ENCODE measurements at places on chromosomes 6 and 20.

DNA sequence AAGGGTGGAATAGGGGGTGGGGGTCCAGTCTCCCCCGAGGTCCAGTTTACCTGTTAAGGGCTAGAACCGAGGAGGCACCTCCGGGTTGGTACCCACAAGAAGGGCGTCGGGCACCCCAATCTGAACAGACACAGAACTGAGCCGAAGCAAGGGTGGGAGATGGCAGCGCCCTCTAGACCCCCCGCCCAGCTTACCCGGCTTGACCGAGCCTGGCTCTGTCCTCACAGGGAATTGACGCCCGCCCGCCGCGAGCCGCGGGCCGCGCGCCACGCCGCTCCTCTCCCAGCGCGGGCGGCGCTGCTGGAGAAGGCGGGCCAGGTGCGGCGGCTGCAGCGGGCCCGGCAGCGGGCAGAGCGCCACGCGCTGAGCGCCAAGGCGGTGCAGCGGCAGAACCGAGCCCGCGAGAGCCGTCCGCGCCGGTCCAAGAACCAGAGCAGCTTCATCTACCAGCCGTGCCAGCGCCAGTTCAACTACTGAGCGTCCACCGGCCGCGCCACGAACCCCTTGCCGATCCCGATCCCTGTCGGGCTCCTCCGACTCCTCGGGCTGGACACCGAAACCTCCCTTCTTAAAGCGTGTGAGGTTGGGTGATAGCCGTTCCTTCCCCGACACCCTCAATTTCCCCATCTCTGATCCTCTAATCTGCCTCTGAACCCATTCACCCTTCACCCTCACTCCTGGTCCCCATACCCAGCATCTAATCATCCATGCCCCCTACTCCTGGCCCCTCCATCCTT is 5.9 kb downstream of the TP53INP2 start:
- peak; percentile 63 for DNase-seq

DNA sequence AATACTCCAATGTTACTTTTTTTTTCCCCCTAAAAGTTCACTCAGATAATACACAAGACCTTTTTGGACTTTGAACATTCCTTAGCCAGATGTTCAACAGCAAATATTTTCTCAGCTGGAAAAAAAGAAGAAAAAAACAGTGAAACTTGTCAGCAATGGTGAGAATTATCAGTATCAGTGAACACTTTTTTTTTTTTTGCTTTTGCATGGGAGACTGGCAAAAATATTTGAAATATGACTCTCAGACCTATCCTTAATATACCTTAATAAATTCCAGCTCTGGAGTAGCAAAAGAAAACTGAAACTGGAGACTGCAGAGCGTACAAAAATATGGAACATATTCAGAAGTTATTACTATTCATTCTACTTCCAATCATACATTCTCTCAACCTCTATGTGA is 92.3 kb downstream of the RFPL4B start:
- no peak for DNase-seq

DNA sequence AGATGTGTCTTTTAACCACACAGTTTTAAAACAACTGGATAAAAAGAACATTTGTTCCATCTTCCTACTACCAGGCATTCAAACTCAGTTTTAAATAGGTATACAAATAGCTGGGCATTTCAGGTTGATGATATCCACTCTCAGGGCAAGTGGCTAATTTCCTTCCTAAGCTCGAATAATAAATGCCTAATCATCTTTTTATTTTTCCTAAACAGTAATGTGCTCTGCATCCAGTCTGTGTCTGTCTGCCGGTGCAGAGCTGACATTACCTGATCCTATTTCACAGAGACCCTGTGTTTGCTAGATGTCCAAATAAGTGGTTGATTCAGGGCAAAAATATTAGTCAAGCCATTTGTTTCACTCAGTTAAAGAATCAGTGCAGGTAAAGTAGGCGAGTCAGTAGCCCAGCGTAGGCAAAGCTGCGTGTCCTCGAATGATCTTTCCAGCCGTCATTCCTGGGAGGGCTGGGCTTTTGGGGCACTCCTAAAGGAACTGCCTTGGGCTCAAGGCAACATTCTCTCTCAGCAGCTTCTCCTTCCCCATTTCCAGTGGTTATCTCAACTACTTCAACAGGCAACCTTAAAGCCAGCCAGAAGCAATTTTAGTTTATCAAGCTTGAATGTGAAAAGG is 74.2 kb upstream of the BMP2 start:
- DNase-seq: no peak

DNA sequence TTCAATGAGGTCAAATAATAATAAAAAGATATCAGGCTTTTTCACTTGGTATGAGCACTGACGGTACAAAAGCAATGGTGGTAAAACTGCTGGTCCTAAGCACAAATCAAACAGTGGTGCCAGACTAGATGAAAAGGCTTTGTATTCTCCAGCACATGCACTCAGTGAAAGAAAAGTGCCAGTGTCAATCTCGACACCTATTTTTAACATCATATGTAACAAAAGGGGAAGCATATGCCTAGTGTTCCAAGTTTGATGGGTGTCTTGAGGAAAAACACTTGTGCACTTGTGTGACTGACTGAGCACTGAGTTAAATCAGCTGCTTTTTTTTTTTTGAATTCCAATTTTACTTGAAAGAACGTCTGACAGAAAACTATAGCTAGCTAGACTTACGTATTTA is 27.3 kb downstream of the MED23 start:
- DNase-seq: no peak

DNA sequence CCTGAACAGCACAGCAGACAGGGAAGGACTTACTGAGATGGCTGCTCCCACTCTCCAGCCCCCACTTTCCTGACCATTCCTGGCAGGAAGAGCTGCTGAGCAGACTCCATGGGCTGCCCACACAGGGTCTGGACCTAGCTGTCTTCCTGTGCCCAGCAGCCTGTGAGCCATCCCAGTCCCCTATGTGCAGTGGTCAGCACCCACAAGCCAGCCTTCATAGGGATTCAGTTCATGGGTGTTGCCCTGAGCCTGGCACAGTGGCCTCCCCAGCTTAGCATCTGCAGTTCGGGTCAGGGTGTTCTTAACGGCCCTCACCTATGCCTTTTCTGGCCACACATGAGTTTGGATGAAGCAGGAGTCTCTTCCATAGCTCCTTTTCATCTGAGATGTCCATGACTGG is 32.0 kb downstream of the UBD start:
- no peak for DNase-seq

- DNase-seq: no peak
These were observed 233.5 kb upstream of the SGK1 start for GRCh38 chr6:134551245-134551960.

- DNase-seq: no peak
These were observed 75.9 kb upstream of the PTPN1 start for GRCh38 chr20:50434321-50434652.

DNA sequence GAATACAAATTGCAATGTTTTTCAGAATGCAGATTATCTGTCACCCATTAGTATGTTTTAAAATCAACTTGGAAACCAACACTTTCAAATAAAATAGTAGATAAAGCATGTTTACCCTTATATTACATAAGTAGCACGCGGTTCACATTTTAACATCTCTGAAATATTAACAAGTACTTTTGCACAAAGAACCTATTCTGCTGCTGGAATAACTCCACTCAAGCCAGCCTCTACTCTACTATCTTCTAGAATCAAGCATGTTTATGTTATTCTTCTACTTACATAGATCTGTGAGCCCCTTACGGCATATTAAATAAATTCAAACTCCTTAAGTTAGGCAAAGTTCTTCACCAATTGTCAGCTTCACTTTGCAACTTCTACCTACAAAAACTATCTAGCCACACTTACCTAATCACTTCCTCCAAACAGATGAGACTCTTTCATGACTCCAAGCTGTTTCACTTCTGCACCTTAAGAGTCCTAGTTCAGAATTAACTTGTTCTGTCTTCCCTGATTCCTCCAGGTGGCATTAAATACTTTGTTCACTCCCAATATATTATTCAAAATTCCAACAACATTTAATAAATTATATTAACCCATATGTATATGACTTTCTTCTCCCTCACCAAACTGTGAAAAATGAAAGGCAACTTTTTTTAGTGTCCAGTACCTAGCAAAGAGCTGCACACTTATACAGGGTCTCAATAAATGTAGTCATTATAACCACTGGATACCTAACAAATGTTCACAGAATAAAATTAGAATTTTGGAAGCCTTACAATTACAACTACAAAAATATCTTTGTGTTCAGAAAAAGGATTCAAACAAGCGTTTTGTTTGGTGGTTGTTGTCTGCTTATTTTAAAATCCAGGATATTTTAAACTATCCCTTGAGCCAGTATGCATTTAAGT is 12.1 kb downstream of the CEP85L start:
- DNase-seq: peak; percentile 47

DNA sequence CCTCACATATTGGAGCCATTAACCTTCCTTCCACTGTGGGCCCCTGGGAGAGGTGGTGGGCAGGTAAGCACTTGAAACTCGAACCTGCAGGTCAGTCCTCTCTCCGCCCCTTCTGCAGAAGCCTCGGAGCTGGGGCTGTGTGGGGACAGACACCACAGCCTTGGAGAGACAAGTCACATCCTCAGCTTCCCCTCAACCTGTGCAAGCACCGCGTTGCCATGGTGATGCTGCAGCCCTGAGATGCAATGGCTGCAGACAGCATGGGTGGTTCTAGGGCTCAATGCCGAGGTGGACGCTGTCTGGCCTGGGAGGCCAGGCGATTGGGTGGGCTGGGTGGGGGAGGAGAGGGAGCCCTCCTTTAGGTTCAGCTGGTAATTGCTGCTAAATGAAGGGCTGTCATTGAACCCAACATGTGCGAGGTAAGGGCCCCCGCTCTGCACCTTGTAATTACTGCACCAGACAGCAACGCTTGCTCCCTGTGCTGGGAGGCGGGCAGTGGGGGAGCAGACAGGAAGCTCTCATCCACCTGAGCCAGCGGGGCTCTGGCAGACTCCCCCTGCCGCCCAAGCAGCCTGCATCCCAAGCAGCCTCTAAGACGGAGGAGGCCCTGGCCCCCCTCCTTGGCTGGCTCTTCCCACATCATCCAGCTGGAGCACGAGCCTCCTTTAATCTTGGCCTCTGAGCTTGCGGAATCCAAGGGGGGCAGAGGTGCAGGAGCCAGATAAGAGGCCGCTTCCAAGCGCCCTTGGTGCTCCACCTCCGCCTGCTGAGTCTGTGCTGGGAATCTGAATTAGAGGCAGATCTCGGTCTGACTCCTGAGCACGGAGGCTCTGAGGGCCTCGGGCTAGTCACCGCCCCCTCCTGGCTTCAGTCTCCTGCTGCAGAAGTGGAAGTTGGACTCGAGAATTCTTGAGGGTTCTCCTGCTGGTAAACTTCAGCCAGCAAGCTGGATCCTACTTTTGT is 39.8 kb upstream of the CDH22 start:
- no peak for DNase-seq

- DNase-seq: no peak
These were observed 32.5 kb upstream of the DLGAP4 start for GRCh38 chr20:36273414-36274180.

DNA sequence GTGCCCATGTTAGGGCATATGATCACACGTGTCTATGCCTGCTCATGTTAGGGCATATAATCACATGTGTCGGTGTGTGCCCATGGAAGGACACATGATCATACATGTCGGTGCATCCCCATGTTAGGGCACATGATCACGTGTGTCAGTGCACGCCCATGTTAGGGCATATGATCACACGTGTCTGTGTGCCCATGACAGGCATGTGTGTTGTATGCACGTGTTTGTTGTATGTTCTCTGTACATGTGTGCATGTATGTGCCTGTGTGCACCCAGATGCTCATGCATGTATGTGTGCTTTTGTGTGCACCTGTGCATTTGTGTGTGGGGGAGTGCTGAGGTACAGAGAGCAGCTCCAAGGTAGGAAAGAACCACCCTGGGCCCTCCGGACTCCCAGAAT is 29.8 kb downstream of the YTHDF1 start:
- DNase-seq: no peak

DNA sequence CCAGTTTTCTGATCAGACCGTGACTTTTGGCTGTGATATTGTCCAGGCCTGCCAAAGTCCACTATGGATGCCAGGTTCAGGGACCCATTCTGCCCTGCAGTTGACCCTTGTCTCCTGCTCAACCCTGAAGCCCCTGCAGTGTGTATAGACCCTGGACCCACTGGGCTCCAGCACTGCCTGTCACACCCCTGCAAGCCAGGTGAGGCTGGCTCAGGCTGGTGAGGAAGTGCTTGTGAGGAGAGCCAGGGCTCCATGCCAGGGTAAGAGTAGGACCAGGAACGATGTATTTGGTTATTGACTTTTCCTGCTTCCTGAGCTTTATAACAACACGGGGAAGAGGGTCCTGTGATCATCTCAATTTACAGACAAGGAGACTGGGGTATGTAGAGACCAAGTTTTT is 19.1 kb upstream of the CD93 start:
- no peak for DNase-seq

GRCh38 chr6:160088069-160088783 is 33.4 kb upstream of the SLC22A1 start:
- no peak for DNase-seq

- DNase-seq: no peak
These were observed 75.5 kb upstream of the SCP2D1 start for GRCh38 chr20:18738055-18738454.

GRCh38 chr6:85449818-85450759 is at the start of gene NT5E:
Gene NT5E, plus strand, starts transcription at chr6:85450083. Its CDS starts 57 bp downstream, at chr6:85450140.
- no peak for DNase-seq

- no peak for DNase-seq
These were observed 275.6 kb downstream of the TENT5A start for GRCh38 chr6:81476881-81477280.

DNA sequence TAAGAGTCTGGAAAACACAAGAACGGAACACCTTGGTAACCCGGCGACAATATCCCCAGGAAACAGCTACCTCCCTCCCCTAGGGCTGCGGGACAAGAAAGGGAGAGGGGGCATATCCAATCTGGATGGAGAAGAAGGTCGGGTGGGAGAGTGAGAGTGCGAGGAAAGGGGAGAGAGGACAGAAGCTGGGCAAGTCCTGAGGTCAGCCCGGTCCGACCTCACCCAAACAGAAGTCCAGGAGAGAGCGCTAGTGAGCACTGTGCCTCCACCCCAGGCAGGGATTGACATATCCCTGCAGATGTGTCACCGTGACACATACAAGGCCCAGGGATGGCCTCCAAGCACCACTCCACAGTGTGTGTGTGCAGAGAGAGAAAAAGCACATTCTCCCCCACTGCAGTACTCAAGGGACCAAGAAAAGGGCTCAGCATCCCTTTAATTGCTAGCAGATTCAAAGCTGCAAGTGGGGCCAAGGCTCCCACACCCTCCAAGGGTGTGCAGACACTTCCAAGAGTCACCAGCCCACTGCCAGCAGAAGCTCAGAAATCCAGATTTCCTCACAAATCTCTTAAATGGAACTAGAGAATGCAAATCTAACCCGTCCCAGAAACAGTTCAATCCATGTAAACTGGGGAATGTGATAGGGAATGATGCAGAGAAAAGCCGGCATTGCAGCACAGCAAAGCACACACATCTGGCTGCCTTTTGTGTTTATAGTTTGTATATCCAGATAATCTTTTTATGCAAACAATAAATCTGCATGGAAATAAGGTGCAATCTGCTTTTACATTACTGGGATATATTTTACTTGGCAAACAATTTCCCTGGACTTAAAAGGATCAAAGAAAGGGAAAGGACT is 3.1 kb downstream of the PXDC1 start:
- peak; percentile 53 for DNase-seq

- DNase-seq: no peak
These were observed 9.4 kb downstream of the ARFGAP1 start for GRCh38 chr20:63281742-63282665.

GRCh38 chr6:28248916-28249315 is 3.2 kb downstream of the ZKSCAN4 start:
- DNase-seq: no peak

All from AML-193 (cell line).